ENCODE measurements at places on chromosomes 3 and 15.

- no peak for DNase-seq
Observed at GRCh38 chr3:36695769-36696137, 68.6 kb downstream of the DCLK3 start.

GRCh38 chr3:36908647-36909180 is 36.1 kb downstream of the TRANK1 start:
- no peak for DNase-seq

GRCh38 chr3:43217633-43218032 is 68.7 kb upstream of the SNRK start:
- DNase-seq, result no peak

GRCh38 chr3:186176373-186176990 is 67.6 kb upstream of the ETV5 start:
- DNase-seq, result no peak

GRCh38 chr3:171261487-171261886 is 198.7 kb downstream of the TNIK start:
- DNase-seq, result no peak

GRCh38 chr3:107523289-107523538 is 452 bp downstream of the BBX start:
- no peak for DNase-seq

DNA sequence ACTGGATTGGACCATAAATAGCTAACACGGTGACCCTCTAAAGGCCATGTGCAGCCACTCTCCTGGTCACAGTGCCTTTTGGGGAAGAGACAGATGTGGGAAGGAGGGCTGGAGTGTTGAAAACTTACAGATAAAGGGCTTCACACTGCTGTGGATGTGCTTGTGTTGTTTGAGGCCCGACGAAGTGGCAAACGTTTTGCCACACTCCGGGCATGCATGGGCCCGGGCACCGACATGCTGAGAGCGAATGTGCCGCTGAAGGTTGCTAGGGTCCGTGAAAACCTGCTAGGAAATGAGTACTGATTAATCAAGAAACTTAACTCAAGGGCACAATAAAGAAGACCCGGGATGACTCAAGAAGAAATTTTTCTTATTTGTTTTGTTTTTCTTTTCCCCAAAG is 542.6 kb downstream of the MECOM start:
- no peak for DNase-seq

DNA sequence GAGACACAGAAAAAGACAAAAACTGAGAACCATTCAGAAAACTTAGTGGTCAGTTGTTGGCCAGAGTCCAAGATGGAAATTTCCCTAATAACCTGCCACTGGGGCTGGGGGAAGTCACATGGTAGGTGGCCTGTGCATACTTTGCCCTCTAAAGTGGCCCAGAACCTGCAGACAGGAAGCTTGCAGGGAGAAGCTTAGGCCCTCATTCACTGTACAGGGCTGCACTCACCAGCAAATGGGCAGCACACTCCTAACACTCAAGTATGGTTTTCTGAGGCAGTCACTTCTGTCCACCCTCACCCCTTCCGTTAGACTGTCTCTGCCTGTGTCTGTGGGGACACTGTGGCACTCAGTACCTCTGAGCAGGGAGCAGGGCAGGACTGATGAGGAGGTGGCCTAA is 14.5 kb upstream of the RNU6-1 start:
- DNase-seq, result no peak

- no peak for DNase-seq
Observed at GRCh38 chr15:55873024-55873720, 120.2 kb downstream of the NEDD4 start.

DNA sequence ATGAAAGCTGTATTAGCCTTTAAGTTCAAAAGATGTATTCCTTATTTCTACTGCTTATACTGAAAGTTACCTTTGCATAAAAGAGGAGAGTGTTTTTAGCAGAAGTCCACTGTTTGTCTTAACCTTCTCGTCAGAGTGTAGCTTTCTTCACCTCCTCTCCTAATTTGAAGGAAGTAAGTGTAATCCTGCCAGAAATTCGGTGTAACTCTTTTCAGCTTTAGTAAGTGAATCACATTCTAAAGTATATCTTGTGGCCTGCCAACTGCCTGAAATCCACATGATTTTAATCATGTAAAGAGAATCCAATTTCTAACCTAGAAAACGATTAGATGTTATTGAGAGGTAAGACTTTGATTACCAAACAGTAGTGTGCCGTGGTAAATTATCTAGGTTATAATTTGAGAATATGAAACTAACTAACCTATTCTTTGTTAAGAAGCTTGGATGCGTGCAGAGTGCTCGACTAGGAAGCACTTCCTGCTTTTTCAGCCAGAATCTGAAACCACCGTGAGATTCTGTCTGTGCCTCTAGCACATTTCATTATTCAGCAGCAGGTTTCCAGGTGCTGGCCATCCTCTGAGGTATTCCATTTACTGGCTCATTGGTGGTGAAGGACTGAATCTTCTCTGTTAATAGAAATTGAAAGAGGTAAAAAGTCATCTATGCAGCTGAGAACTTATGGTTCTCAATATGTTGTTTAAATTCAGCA is 7.5 kb downstream of the GYG1 start:
- no peak for DNase-seq

GRCh38 chr3:97880267-97880666 is 58.5 kb downstream of the CRYBG3 start:
- no peak for DNase-seq
